Immature natural killer cell (primary cell): ENCODE measurements at places on chromosomes 6 and 20.

GRCh38 chr20:59831024-59831915 is 102.2 kb downstream of the SYCP2 start:
- DNase-seq: no peak

DNA sequence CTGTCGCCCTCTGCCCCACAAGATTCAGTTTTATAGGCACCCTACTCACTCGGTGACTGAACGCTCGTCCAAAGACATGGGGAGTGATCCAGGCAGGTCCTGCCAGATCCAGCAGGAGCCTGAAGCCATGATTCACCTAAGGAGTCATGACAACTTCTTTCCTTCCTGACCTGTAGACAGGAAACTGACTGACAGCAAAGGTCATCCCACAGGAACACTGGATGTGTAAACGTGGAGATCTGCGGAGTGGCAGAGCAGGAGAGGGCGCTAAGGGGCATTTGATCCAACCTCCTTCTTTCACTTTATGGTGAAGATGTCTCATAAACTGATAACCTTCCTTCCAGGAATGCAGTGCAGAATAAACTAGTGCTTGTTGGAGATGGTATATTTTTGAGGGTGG is 192.2 kb downstream of the GJA10 start:
- DNase-seq: no peak

- no peak for DNase-seq
Observed at GRCh38 chr6:113047932-113048331, 700.8 kb downstream of the RFPL4B start.

DNA sequence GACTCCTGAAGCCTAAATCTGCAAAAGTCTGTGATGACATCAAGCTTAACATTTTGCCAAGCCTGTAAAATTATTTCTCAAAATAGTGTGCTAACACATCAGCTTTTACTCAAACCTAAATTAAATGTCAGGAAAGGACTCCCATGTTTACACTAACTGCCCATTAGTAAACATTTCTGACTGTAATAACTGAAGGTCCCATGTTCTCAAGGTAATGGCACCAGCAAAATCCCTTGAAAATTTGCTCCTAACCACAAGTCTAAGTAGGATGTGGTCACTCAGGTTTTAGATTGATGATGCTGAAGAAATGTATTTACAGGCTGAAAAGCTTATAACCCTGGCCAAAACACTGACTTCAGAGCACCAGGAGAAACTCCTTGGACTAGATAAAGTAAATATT is 33.0 kb downstream of the BACH2 start:
- no peak for DNase-seq
